Mucosa of gallbladder (tissue), 1 donor: ENCODE measurements at places on chromosomes 5 and 9. TPM values are rescaled to one million over a fixed set of nuclear protein-coding genes. Genes with fewer than 3 reads are reported as not detected.

DNA sequence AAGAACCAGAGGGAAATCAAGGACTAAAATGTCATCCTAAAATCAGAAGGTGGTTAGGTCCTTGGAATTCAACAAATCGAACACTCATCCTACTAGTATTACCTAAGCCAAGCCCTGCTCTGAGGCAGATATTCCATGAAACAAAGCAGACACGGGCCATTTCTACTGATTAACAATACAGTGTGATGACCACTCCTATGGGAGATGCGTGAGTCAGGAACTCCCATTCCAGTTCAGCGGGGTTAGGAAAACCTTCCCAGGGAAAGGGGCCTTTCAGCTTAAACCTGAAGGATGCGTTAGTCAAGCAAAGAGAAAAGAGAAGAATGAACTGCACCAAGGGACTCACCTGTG lies 117.8 kb upstream of the LHFPL2 start:
- DNase-seq = no peak

DNA sequence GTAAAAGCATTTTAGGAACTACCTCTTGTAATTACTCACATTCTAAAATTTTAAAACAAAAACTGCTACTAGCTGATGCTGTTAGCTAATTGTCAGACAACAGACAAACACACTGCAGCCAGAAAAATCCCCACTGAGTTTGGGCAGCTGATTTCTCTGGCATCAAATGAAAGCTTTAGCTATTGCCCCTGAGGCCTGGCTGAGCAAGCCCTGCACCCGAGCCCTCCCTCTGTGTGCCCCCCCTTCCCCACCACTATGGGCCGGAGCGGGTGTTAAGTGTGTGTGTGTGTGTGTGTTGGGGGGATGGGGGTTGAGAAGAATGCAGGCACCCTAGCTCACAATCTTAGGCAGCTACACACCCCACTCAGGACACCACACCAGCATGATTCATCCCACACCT lies 2.4 kb downstream of the NEUROG1 start:
- DNase-seq = no peak

DNA sequence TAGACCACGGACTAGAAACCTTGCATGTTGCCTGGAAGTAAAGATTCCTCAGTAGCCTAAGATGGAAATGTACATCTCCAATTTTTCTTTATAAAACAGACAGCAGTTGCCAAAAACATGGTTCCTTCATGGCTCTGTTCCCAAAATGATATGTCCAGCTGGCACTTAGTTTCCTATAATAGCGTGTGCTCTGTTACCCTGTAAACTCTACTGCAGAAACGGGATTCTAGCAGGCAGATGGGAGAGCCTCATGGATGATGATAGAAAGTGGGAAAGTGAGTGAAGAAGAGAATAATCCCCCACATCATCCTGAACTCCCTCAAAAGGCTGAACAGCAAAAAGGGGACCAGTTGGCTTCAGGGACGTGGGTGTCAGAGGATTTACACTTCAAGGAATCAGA lies 118.2 kb downstream of the FRMD3 start:
- DNase-seq = no peak

DNA sequence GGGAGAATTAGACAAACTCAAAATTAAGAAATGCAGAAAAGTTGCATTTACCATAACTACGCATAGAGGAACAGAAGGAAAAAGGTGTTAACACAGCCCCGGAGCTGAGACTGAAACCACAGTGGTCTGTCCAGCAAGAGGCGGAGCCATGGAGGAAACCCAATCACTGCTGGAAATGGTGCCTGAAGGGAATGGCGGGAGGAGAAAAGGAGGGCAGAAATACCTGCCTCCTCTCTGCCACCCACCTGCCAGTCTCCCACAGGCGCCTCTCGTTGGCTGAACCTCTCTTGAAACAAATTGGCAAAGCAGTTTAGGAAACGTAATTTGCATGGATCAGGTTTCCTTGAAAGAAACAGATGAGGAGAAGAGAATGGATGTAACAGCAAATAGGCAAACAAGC lies 9.7 kb upstream of the PRKACG start:
- no peak for DNase-seq

- DNase-seq = peak; percentile 40
Measured at GRCh38 chr5:73763300-73764032, 137.5 kb downstream of the ARHGEF28 start.

- no peak for DNase-seq
Measured at GRCh38 chr5:72633041-72633445, 125.8 kb upstream of the ZNF366 start.

GRCh38 chr9:81631218-81631745 lies 58.1 kb downstream of the TLE1 start:
- no peak for DNase-seq

- no peak for DNase-seq
Measured at GRCh38 chr5:33934176-33934575, 2.0 kb upstream of the RXFP3 start.

GRCh38 chr5:175556794-175557193 lies 78.4 kb downstream of the SFXN1 start:
- no peak for DNase-seq

- no peak for DNase-seq
Measured at GRCh38 chr9:95296761-95297160, 20.7 kb downstream of the FANCC start.

GRCh38 chr5:138541511-138542179 lies 1.4 kb downstream of the ETF1 start:
- no peak for DNase-seq

GRCh38 chr5:169408171-169408570 lies 107.2 kb upstream of the SLIT3 start:
- DNase-seq = no peak

GRCh38 chr9:20315677-20316076 lies 306.6 kb downstream of the MLLT3 start:
- no peak for DNase-seq

- DNase-seq = peak; percentile 79
Measured at GRCh38 chr5:173331956-173332479, 3.8 kb upstream of the STC2 start.

DNA sequence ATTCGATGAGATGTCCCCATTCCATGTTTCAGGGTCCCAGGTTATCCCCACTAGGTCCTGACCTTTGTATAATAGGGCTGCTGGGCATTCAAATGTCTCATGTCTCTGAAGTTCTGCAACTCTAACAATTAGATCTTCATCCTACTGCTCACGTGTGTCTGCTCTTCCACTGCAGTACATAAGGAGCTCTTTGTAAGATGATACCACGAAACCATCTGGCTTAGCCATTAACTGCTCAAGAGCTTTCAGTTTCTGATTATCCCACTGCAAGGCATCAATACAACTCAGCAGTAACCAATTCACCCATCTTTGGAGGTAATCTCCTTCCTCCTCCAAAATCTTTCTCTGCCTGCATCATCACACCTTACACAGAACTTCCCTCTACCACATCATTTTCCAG lies 49.9 kb upstream of the PPP2CA start:
- DNase-seq = no peak

- no peak for DNase-seq
Measured at GRCh38 chr5:135393691-135394090, 5.3 kb downstream of the MACROH2A1 start.

DNA sequence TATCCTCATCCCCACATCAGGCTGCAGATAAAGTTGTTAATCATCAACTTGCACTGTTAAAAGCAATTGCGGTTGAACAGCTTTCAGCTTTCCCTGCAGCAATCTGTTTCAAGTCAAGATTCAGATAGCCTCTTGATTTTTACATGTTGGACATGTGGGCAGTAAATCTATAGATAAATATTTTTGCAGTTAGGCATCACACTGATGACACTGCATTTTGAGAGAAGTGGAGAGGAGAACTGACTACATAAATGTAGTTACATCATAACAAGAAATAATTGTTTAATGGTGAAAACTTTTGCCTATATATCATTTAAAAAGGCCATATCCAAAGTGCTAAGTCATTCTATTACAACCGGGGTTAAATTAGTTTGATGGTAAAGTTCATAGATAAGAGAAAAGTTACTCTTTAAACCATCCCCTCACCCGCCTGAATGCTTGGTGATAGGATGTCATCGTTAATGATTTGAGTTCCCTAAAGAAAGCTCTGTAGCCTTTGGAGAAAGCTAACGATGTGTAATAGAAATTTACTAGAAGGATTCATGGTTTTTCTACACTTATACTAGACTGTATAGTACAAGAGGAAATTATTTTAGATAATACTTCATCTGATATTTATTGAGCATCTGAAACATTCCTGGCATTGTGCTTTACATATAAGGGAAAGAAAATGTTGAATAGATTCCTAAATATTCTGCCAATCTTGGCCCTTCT lies 30.8 kb upstream of the ALDH1A1 start:
- peak; percentile 21 for DNase-seq

- DNase-seq = no peak
Measured at GRCh38 chr5:79793722-79794121, 104.1 kb downstream of the CMYA5 start.

- peak; percentile 81 for DNase-seq
Measured at GRCh38 chr9:69645488-69645887, 26.7 kb downstream of the APBA1 start.

GRCh38 chr9:113724202-113724601 lies 151.9 kb upstream of the ZNF618 start:
- no peak for DNase-seq

- peak; percentile 62 for DNase-seq
Measured at GRCh38 chr9:34701023-34701768, 8.7 kb downstream of the CCL21 start.

GRCh38 chr5:13946111-13946510 lies 1.6 kb upstream of the DNAH5 start:
- no peak for DNase-seq

- DNase-seq = no peak
Measured at GRCh38 chr5:65728218-65728617, 6.2 kb downstream of the NLN start.

GRCh38 chr5:116532762-116533525 lies 41.7 kb downstream of the SEMA6A start:
- DNase-seq = peak; percentile 51

- DNase-seq = no peak
Measured at GRCh38 chr9:100277166-100277979, 75.4 kb downstream of the TEX10 start.

DNA sequence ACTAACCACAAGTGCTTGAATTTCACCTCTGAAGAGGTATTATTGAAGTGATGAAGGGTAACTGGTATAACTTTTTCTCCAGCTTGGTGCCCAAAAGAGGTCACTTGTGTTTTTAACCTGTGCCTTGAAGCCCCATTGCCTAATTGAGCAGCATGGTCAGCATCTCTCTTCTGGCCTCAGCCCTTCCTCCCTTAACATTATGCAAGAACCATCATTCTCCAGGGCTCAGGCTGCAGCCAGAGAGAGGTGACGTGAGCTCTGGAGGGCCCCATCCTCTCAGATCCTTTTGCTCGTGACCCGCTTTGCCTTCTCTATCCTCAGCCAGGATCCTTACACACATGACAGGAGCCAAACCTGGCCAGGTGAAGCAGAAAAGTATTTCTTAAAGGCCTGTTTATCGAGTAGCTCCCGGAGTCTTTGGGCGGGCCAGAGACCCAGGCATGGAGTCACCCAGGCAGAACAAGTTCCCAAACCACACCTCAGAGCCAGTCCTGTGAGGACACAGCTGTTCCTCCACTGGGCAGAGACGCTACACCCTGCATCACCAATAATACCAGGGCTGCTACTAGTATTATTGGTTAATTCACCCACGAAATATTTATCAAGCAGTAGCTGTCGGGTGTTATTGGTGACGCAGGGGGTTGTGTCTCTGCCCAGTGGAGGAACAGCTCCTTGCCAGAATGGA lies 29.6 kb upstream of the BOD1 start:
- DNase-seq = no peak

DNA sequence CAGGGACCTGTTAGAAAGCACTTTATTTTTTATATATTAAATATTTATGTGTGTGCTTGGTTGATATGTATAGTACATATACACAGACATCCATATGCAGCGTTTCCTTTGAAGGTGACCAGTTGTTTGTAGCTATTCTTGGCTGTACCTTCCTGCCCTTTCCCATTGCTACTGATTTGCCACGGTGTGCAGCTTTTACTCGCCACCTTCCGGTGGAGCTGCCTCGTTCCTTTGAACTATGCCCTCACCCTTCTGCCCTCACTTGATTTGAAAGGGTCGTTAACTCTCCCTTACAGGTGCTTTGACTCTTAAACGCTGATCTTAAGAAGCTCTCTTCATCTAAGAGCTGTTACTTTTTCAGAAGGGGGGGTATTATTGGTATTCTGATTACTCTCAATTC lies 20.5 kb downstream of the RGMB start:
- no peak for DNase-seq

GRCh38 chr5:159242656-159243055 lies 20.4 kb upstream of the UBLCP1 start:
- DNase-seq = no peak

GRCh38 chr9:136507221-136507991 lies 24.6 kb upstream of the SEC16A start:
- no peak for DNase-seq

DNA sequence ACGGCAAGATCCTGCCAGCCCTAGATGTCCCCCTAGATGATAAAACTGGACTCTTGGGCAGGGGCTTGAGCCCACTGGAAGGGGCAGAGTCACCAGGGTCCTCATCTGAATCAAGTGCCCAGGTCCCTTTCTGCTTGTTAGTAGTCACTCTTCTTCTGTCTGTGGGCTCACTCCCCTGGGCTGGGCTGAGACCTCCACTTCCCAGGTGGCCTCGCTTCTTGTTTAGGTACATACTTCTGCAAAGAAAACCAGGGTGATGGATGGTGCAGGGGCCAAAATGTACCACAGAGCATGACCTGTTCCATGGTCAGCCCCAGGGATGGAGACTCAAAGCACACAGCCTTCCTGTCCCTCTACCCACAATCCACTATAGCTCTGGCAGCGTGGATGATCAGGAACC lies 845 bp upstream of the SLC46A2 start:
- no peak for DNase-seq

The ANKS6 gene
- total RNA-seq = 22.6 TPM

The SPATA24 gene
- 7.3 TPM for total RNA-seq

The CCNI2 gene
- total RNA-seq = 8.4 TPM

The ARSI gene
- total RNA-seq = 2.2 TPM

The WDR31 gene
- total RNA-seq = 8.1 TPM

The SLC25A25 gene
- total RNA-seq = 77.7 TPM

The FOXD4 gene
- total RNA-seq = 0.43 TPM

The CNTNAP3B gene
- total RNA-seq = 2.6 TPM

The SV2C gene
- total RNA-seq = 0.20 TPM

The NMUR2 gene
- total RNA-seq = 0.09 TPM

The SLC6A3 gene
- 0.23 TPM for total RNA-seq

The SRP19 gene
- total RNA-seq = 31.8 TPM

The ADAMTS12 gene
- total RNA-seq = 2.2 TPM

The CYSRT1 gene
- total RNA-seq = 0.78 TPM

The RFK gene
- 30.6 TPM for total RNA-seq

The MPDZ gene
- total RNA-seq = 28.8 TPM

The PFN3 gene
- total RNA-seq = not detected
